ENCODE measurements at places on chromosomes 7 and 10.

DNA sequence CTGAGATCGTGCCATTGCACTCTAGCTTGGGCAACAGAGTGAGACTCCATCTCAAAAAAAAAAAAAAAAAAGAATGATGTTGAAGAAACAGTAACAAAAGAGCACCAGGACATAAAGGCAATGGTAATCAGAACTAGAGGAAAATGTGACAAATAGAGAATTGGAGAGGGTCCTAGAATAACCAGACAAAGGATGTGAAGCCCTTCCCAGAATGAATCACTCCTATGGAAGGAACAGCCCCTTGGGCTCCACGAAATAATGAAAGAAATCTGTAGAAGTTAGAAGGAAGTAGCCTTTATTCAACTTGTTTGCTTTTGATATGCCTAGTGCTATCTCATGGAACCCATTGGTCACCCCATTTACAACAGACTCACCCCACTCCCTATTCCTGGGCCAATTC lies 169.2 kb downstream of the SUGCT start:
- peak; percentile 37 for DNase-seq

DNA sequence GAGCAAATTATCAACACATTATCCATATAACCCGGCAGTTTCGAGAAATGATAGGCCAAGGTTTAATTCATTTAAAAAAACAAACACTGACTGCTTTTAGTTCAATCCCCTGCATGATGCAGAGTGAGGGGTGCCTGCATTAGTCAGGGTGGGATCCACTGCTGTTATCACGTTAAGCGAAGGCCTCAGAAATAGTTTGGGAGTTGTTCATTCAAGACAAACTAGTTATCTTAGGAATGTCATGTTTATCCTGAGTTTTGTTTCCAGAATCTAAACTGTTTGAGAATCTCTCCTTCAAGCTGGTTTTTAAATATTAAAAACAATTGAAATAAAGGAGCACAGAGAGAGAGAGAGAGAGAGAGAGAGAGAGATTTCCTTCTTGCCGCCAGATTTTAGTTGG lies 36.6 kb upstream of the PFKP start:
- no peak for DNase-seq

DNA sequence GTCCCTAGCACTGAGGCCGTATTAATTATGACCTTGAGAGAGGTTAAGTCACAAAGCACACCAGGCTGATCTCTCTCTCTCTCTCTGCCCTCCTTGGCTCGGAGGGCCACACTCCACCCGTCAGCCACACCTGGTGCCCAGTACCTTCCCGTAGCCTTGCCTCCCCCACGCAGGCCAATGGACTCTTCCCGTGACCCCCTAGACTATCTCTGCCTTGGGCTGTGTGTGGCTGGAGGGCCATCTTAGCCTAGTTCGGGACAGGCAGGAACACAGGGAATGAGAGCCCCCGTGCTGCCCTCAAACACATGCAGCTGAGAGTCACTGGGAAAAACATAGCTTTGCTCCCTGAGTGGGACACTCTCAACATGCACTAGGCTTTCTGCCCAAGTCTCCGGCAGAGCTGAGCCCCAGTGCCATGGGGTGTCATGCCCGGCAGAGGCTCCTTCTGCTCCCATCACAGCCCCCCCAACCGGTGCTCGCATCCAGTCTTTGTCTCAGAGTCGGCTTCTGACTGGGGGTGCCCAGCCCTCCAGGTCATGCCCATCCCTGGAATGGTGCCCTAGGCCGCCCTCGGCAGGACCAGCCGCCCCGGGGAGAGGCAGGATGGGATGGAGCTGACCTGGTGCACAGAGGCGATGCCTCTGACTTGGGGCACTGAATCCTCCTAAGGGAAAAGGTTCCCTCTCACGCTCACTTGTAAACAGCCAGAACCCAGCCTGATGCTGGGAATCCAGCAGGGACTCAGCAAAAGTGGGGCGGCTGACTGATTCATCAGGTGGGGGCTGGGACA lies 63.0 kb downstream of the TCERG1L start:
- DNase-seq, result no peak

- DNase-seq, result no peak
Measured at GRCh38 chr7:151568956-151569940, 49.6 kb upstream of the RHEB start.

GRCh38 chr10:46541735-46542566 lies 14.5 kb downstream of the GPRIN2 start:
- no peak for DNase-seq

GRCh38 chr10:129866894-129867293 lies 97.2 kb downstream of the EBF3 start:
- DNase-seq, result no peak

DNA sequence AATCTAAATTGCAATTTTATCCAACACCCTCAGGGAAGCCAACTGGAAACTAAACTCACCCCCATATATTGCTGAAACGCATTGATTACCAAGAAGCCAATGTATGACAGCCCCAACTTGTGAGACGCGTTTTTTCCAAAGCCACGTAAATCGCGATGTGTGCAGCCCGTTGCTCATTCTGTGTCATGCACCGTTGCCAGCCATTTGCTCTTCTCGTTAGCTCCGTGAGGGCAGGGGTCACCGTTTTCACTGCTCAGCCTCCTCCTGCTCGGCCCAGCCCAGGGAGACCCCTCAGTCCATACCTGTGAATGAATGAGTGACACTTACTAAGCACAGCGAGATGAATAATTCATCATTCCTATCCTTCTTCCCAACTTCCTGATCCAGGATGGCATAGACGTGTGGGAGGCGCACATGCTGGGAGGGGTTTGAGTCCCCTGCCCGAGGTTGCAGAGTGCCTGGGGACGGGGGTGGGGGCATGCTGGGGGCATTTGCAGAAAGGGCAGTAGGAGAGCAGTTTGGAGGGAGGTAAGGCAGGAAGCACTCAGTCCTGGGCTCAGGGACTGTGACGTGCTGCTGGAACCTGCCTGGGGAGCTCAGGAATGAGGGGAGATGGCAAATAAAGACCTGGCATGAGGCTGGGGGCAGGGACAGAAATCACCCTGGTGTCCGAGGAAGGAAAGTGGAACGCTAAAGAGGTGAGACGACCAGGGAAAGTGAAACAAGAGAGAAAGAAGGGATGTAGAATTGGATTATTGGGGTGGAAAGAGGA lies 104.2 kb upstream of the SDK1 start:
- DNase-seq, result no peak

DNA sequence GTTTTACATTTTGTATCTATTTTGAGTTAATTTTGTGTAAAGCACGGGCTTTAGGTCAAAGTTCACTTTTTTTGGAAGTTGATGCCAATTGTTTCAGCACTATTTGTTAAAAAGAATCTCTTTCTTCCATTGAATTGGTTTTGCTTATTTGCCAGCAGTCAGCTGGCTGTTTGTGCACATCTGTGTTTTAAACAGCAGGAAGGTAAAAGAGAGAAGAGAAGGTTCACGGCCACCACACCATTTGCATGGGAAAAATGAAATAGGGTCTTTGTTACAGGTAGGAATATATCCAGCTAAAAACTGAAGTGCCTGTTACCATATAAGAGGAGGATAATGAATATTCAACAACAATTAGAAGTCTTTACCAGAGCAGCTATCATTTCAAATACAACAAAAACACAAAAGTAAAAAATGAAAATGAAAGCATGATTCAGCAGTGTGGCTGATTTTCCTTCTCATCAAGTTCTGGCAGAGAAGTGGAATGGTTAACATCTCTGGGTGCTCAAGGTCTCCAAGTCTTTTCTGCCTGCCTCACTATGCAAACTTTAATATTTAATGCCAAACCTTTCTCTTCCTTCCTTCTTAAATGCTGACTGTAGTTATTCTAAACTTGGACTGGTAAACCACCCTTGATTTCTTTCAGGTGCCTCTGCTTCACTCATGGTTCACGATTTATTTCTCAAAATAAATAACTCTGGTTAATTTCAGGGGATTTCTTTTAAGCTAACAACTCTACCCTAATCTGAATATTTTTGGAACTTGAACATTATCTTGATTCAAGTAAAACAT lies 841.5 kb downstream of the GRM8 start:
- no peak for DNase-seq

- DNase-seq, result no peak
Measured at GRCh38 chr10:77086081-77086480, 551.5 kb downstream of the KCNMA1 start.

DNA sequence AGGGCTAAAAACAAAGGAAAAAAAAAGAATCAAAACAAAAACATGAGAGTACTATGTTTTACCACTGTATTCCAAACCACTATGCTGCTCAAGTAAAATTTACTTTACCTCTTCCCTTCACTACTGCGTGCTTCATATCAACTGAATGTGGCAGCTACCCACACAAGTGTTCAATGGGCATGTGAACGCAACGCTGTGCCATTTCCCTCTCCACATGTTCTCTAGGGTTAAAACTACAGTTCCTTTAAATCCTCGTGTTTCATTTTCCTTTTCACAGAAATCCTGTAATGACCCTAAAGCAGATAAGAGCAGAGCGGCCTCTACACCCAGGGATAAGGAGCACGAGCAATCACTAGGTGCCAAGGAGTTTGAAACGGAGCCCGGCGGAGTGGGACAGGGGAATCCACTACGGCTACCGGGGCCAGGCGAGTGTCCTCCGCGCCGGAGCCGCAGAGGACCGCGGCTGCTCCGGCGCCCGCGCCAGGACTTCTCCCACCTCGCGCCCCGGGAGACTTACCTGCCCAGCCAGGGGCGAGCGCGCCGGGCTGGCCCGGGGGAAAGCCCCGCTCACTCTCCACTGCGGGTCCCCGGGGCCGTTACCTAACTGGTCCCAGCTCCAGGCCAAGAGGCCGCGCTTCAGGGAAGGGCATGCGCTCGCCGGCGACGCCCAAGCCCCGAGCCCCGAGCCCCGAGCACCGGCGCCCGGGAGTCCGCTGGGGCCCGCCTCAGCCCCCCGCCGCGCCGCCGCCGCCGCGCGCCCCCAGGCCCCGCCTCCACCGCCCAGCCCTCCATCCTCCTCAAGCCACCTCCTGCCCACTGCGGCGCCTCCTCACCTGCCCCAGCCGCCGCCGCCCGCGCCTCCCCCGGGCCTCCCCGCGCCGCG lies 711 bp downstream of the NAMPT start:
- peak; percentile 51 for DNase-seq

GRCh38 chr7:150514748-150515222 lies at the start of gene GIMAP7:
Gene GIMAP7 (plus strand): TSS chr7:150514872. CDS start chr7:150519975, 5,103 bp downstream.
- no peak for DNase-seq

DNA sequence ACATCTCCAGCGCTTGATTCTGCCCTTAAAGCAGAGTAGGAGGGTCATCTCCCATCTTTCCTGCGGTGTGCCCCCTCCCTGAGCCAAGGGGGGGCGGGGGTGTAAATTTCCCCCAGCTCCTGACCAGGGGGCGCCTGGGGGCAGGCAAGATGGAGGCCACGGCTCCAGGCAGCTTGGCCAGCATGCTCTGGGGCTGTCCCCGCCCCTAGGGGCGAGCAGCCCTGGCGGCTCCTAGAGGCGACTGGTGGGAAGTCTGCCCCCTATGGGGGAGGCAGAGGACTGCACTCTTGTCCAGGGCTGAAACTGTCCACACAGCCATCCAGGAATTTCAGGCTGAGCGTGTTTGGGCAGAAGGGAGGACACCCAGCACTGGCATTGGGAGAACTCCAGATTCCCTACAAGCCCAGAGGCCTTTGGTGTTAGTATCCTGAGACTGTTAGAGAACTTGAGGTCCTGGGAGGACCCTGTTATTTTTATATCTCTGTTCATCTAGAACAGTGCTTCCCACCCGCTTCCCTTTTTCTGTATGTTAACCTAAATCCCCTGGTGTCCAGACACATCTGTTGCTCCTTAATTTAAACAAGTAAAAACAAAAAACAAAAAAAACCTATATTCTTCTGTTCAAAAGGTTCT lies 4.6 kb downstream of the STRA8 start:
- no peak for DNase-seq

DNA sequence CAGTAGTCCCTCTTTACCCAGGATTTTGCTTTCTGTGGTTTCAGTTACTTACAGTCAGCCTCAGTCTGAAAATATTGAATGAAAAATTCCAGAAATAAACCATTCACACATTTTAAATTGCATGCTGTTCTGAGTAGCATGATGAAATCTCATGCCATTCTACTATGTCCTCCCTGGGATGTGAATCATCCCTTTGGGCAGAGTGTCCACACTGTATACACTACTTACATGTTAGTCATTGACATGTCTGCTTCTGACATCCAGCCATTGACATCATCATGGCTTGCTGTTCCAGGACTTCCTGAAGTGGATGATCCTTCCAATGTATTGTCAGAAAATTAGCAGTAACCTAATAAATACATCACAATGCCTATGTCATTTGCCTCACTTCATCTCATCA lies 34.6 kb upstream of the MALRD1 start:
- no peak for DNase-seq

- DNase-seq, result peak; percentile 59
Measured at GRCh38 chr7:93055543-93056107, 62.2 kb downstream of the SAMD9 start.

GRCh38 chr10:79081353-79082034 lies 12.7 kb downstream of the ZMIZ1 start:
- DNase-seq, result peak; percentile 94

DNA sequence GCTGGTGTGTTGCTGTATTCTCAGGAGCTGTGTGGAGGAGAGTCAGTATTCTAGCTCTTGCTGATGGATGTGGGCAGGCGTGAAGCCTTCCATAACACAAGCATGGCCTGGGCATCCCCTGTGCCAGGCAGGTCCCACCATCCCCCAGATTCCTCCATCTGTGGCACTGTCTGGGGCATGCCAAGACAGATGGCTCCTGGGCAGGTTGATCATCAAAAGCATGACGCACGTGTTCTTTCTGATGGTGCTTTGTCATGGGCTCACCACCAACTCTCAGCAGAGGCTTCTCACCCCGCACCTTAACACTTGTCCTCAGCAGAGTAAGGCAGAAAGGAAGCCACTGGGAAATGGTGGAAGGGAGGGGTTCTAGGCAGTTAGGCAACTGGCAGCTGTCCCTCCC lies 364.3 kb downstream of the PLXNA4 start:
- DNase-seq, result no peak

DNA sequence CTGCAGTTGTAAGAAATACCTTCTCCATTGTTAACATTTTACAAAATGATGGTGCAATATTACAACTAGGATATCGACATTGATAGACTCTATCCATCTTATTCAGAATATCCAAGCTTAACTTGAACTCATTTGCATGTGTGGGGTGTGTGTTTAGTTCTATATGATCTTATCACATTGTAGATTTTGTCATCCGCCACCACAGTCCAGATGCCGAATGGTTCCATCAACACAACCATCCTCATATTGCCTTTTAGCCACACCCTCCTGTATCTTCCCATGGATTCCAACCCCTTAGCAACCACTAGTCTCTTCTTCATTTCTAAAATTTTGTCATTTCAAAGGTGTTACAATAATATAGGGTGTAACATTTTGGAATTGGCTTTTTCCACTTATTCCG lies 452.9 kb upstream of the AKR1E2 start:
- DNase-seq, result no peak

- peak; percentile 53 for DNase-seq
Measured at GRCh38 chr7:137151041-137151689, 192.4 kb downstream of the PTN start.

GRCh38 chr7:99820408-99821027 lies 7.3 kb upstream of the CYP3A43 start:
- DNase-seq, result no peak

Measured in EH (cell line).